Urinary bladder (tissue), 4 donors: ENCODE measurements at places on chromosomes 4 and X. TPM values are rescaled to one million over a fixed set of nuclear protein-coding genes. Genes with fewer than 3 reads are reported as not detected.

CXCL8 gene
- 1.1 TPM for total RNA-seq

DNA sequence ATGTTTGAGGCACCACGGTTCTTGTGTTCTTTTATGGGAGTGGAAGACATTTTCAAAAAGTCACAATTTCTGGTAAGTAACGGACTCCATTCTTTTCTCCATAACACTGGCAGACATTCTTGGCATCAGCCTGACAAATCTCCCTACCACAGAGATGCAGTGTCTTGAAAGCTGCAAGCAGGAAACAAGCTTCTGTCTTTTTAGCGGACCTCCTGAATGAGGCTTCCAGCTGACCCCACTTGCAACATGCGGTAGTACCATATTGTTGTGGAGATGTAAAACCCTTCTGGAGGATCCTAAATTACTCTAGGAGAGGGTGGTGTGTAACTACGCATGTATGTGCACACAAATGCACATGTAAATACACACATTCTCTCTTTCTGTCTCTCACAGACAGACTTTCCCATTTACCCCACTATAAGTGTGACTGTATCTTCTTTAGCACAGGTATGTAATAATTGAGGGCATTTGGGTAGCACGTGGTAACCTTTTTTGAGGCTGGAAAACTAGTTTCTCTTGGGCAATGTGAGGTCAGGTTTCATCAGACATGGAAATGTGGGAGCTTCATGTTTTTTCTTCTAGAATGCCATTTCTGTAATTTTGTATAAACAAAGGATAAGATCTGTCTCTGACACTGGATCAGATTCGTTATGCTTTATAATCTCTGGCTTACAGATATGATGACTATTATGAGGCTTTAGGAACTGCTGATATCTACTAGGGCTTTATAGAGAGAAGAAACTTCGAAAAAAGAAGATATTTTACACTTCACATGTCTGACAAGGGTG is 130.1 kb downstream of the MGST2 start:
- no peak for DNase-seq

DNA sequence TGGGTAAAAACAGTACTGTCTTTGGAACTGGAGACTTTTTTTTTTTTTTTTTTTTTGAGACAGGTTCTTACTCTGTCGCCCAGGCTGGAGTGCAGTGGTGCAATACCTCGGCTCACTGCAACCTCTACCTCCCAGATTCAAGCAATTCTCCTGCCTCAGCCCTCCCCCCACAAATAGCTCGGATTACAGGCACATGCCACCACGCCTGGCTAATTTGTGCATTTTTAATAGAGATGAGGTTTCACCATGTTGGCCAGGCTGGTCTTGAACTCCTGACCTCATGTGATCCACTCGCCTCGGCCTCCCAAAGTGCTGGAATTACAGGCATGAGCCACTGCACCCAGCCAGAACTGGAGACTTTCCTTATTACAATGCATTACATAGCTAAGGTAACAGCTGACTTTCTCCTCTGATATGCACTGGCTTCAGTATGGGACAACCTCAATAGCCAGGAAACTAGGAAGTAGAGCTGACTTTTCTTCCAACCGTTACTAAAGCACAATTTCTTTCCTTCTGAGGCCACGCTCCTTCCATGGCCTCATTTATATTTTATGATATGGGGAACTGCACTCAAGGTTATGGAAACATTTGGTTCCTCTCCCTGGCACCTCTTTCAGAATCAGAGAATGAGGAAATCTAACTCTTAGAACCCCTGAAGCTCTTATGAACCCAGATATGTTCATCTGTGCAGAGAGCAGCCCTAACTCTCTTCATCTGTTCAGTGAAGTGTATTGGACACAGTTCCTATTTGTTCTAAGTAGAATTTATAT is 53.5 kb upstream of the FAM9B start:
- DNase-seq: no peak

DNA sequence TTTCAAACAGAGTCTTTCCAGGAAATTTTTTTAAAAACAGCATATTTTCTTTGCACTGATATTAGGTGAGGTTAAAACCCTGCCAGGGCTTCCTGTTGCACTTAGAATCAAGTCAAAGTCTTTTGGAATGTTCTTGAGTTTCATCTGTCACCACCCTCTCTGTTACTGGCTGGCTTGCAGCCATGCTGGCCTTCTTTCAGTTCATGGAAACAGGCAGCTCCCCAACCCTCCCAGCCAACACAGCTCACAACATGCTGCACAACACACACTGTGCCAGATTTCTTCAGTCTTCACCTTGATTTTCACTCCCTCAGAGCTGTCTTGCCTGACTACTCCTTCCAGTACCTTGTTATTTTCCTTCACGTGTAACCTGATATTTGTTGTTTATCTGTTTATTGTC is 129.5 kb downstream of the KCNIP4 start:
- DNase-seq: no peak

GAGE12C gene
- not detected for total RNA-seq

DNA sequence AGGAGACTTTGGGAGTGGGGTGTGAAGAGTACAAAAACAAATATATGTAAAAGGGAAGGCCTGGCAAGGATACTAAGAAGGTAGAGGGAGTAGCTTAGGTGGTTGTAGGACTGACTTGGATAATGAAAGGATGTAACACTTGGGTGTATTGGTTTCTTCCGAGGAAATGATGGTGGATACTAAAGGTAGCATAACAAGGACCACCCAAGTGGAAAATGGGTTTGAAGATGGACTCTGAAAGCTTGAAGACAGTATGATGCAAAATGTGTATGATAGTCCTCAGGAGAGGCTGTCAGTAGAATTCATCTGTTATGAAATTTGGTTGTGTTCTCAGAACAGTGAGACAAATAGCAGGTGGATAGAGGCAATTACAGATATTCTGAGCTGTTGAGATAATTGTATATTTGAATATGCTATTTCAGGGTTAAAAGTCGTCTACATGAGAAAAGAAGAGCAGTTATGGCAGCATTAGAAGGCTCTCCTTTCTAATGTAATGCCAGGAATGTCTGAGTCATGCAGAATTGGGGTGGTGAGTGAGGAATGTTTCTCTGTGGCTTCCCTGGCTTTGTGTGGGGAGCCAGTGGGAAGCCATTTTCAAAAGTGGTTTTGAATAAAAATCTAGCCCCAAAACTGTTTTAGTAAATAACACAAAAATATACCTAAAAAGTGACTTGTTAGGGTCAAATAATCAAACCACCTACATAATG is 75.6 kb downstream of the FHIP1A start:
- no peak for DNase-seq

DNA sequence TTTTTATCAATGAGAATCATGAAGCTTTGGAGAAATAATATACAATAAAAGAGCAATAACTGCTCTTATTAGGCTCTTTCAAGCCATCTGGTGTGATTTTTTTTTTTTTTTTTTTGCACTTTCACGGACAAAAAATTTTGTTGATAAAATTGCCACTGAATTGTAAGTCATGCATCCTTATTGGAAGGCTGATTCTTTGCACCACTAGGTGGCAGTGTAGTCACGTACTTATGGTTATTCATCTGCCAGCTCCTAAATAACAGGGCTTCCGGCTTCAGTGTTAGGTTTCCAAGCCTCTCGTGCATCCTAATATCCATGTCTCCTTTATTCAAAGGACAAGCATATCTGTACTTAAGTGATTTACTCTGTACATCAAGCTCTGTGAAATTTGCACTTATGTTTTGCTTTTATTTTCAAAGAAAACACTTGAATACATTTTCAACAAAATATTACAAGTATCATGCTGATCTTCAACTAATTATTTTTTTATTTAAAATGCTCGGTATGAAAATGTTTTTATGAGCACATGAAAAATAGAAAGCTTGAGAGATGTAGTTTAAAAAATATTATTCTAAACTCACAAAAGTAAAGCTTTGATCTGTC is 1578.3 kb upstream of the TENM3 start:
- peak; percentile 71 for DNase-seq

DNA sequence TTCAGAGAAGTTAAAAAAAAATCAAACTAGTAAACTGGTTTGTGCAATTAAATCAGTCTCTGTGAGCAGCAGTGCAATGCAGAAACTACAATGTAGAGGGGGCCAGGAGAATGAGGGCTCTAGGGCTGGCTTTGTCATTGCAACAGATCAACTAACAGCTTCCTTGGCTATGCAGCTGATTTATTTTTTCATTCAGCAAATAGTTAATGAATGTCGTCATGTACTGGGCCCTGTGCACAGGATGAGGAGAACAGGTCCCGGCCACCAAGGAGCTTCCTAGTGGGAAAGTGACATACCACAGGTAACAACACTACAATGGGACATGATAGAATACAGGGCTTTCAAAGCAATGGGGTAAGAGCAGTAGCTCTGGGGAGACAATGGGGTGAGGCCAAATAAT is 190.1 kb downstream of the NSUN7 start:
- DNase-seq: no peak

- no peak for DNase-seq
Measured at GRCh38 chrX:68880846-68881552, 52.2 kb downstream of the EFNB1 start.

CTSO gene
- 51.2 TPM for total RNA-seq

PCDH7 gene
- total RNA-seq: 121 TPM

FAM114A1 gene
- 186 TPM for total RNA-seq

FGFR3 gene
- total RNA-seq: 26.5 TPM

MAGEA11 gene
- total RNA-seq: not detected

PCSK1N gene
- total RNA-seq: 1.1 TPM

GRCh38 chrX:15404401-15405096 is 20.3 kb upstream of the VEGFD start:
- no peak for DNase-seq

- no peak for DNase-seq
Measured at GRCh38 chrX:72348247-72348979, 42.7 kb upstream of the CITED1 start.

GRCh38 chrX:28586981-28587551 is at the start of gene IL1RAPL1:
TSS of gene IL1RAPL1 (plus strand) at chrX:28587446.
- DNase-seq: no peak

DNA sequence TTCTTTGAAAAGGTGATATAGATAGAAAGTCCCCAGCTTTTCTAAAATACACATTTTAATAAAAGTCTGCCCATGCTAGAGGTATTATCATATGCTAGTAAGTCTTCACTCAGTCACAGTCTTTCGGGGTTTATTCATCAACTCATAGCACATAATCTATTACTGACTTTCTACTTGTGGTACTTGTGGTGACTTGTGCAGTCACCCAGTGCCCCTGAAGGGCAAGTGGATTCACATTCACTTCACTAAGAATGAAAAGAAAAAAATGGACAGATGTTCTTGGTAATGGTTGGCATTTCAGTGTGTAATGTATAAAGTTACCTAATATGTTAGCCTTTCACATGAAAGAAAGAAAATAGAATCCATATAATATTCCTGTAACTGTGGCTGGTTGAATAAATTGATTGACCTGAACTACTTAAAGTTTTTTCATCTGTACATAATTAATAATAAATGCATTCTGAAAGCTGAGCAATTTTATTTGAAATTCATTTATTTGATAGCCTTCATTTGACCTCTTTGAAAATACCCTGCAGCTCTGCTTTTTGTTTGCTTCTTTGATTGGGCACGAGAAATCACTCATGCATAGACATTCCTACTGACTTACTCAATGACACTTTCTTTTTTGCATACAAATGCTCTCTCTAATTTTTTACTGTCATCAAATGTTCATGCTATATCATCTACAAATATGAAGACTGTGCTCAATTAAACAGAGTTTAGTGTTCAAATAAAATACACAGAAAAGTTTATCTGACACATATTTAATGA is 39.5 kb upstream of the ZNF330 start:
- no peak for DNase-seq

FAM47A gene
- not detected for total RNA-seq

DNA sequence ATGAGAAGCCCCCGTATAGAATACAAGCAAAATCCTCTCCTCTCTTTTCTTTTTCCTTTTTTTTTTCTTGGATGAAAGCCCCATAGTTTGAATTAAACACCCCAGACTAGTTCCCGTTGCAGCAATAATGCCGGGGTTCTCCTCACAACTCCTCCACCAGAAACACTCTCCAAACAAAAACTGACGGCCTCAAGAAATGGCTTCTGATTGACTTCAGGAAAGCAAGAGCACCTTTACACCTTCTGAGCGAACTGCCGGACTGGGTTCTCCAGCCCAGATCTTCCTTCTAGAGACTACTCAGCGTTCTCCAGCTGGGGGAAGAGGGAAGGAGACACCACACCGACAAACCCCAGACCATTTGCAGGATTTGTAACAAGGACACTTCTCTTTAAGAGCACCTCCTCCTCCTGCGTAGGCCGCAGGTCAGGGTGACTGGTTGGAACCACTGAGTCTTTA is 4.0 kb downstream of the HAND2 start:
- no peak for DNase-seq

DNA sequence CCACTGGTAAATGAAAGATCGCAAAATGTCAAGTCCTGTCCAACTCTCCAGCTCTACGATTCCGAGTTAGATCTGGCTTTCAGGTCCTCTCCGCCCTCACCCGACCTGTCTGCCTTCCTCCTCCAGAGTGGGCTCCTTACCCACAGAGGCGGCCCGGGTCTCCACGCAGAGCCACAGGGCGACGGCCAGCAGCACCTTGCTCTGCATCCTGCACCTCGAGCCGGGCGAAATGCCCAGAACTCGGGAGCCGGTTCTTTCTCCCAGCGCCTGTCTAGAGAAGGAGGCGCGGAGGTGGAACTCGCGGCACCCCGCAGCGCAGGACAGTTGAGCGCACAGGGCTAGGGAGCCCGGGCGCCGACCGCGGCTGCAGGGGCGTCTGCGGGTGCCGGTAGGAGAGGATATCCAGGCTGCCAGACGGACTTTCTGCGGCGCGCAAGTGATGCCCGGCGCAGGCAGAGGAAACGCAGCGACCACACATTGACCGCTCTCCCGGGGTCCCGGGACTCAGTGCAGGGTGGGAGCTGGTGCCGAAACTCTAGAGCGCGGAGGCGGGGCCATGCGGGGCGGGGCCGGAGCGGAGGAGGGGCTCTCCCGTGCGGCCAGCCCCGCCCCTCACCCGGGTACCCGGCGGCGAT is at the start of gene KDR:
KDR (minus strand) TSS at position 509 of the 635 bp plus-strand sequence; CDS start at position 207, 302 bp downstream.
- DNase-seq: no peak

GRCh38 chr4:8008391-8008790 is 68.7 kb upstream of the AFAP1 start:
- no peak for DNase-seq

- no peak for DNase-seq
Measured at GRCh38 chrX:115958687-115959359, 211.7 kb upstream of the AGTR2 start.

NRK gene
- total RNA-seq: 118 TPM

GRCh38 chr4:183722731-183723560 is 63.9 kb downstream of the TRAPPC11 start:
- DNase-seq: no peak

DNA sequence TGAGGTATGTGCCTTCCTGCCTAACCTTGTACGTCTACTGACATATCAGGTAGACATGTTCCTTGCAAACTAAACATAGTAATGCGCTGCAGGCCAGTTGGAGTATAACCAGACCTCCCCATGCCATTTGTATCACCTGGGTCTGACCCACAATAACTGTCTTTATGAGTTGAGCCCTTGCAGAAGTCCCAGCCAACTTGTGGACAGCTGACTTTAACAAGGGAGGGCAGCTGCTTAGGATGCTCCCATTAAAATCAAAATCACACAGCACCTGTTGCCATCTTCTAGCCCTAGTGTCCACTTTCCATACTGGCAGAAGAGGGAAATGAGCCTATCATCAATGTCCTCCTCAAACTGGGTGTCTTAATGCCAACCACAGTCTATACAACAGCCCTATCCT is 41.6 kb downstream of the KANTR start:
- no peak for DNase-seq

- no peak for DNase-seq
Measured at GRCh38 chr4:96599752-96600151, 759.9 kb downstream of the PDHA2 start.

KDR gene
- total RNA-seq: 68.6 TPM

LRAT gene
- total RNA-seq: 0.58 TPM
